ENCODE measurements at places on chromosomes 5 and 9.

DNA sequence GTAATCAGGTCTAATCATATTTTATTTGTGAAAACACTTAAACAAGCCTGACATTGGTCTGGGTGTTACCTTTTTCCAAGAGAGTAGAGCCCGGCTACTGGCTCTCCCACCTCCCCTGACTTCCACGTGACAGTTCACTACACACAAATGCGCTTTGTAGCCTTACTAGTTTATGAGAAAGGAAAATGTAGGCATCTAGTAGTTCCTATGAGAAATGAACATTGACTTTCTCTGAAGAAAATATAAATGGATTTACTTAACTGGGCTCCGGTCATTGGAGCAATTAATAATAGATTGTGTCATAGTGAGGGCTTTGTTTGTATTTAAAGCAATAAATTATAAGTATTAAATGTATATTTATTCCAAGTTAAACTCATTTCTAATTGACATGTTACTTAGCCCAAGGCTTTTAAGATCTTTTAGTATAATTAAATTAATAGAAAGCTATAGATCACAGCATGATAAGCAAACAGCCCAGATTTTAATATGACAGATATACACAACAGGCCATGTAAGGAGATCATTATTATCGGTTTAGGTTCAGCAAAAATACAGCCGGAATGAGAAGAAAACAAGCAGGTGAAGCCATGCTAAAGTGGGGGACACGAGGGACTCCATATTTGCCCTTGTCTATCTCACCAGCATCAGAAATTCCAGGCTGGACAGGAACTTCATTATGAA lies 756.5 kb upstream of the ADAMTS16 start:
- no peak for DNase-seq

- DNase-seq: no peak
These were observed 56.8 kb downstream of the IZUMO3 start for GRCh38 chr9:24488896-24489295.

DNA sequence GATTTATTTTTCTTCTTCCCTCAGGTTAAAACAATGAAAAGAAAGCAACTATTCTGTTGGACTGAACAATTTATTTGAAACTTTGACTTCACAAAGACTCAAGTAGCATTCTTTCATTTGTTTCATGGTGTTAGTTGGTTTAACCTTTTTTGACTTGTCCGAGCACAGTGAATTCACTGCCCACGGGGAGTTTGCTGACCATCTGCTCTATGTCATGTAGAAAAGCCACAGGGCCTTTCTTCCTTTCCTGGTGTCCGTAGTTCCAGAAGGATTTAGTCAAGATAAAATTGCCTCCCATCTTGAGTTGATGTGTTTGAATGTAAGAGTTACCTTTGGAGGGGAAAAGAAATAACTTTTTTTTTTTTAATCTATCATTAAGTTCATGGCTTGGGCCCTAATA lies 55.1 kb upstream of the ZNF608 start:
- no peak for DNase-seq

DNA sequence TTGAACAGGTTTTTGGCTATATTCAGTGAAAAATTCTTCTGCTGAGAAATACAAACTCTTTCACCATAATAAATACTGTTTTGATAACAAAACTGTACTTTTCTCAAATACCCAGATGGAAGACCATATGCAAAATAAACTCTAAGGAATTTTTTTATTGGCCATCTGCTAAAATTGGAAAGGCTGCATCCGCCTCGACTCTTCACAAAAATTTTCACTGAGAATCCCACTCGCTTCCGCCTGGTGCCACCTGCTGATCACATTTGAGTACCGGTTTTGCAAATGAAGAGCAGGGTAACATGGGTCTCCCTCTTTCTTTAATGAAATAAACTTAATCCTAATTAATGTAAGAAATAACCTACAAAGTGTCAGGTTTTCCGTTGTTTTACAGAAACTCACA lies 76.4 kb downstream of the TTLL11 start:
- DNase-seq: no peak

GRCh38 chr5:2750026-2750757 lies 1.3 kb downstream of the IRX2 start:
- no peak for DNase-seq

GRCh38 chr5:111083323-111083722 lies 8.8 kb upstream of the WDR36 start:
- no peak for DNase-seq

- DNase-seq: no peak
These were observed 17.2 kb downstream of the TSPAN17 start for GRCh38 chr5:176664479-176664878.

- no peak for DNase-seq
These were observed 406.7 kb downstream of the MAN2A1 start for GRCh38 chr5:110096419-110096818.

- DNase-seq: no peak
These were observed 518.1 kb upstream of the NUDT12 start for GRCh38 chr5:104080646-104081175.

- no peak for DNase-seq
These were observed 142.7 kb downstream of the MLLT3 start for GRCh38 chr9:20479419-20480155.

DNA sequence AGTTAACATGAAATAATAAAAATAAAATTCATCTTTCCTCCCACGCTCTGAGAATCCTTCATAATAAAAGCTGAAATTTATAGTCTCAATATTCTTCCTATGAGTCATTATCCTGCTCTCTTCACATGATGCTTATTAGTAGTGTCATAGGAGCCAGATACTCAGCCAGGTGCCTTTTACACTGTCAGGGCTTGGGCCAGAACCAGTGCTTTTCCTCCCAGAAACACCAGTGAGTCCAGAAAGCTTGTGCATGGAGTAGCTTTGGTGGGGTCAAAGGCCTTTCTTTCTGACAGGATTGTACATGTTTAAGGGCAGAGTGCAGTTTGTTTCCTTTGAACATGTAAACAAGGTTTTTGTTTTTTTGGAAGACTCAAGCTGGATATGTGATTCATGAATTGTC lies 6.8 kb downstream of the LSM11 start:
- no peak for DNase-seq

DNA sequence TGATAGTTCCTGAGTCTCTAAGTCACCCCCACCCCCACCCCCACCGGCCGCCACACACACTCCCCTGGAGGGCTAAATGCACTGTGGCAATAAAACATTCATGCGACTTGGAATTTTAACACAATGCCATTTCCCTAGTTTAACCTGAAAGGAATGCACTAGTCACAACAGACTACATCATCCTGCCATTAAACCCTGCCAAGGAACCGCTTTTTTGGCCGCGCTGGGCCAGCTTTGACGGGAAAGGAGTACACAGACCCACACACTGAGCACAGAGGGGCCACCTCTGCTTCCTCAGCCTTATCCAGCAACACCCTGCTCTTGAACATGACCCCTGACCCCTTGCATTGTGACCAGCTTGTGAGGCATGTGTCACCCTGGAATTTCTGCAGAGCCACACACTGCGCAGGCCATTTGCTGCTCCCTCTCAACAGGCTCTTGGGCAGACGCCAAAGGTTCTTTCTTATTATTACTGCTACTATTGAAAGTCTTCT lies 165.3 kb downstream of the BNC2 start:
- no peak for DNase-seq

GRCh38 chr9:84504360-84504759 lies 163.8 kb upstream of the SLC28A3 start:
- no peak for DNase-seq

DNA sequence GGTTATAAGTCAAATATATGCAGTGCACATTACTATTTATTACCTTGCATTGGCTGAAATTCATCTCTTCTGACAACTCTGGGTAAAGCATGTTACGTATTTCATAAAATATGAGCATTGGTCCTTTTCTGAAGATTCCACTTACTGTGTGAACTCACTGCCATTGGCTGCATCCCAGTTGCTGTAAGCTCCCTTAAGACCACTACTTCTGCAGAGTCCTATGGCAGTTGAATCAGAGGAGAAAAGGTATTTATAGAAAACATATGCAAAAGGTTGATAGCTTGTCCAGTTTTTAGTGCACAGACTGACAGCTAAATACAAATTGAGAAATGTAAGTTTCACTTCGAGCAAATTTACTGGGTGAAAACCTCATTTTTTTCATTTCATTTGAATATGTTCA lies 394.6 kb upstream of the ARRDC3 start:
- no peak for DNase-seq

- DNase-seq: no peak
These were observed 111.7 kb downstream of the GADD45G start for GRCh38 chr9:89716559-89716958.

GRCh38 chr9:2717385-2717784 lies at the start of gene KCNV2:
KCNV2 (plus strand) TSS chr9:2717510; CDS start chr9:2717740, 230 bp downstream.
- DNase-seq: no peak

GRCh38 chr9:133471551-133472276 lies 7.2 kb downstream of the SLC2A6 start:
- no peak for DNase-seq

- DNase-seq: no peak
These were observed 52.7 kb downstream of the RXRA start for GRCh38 chr9:134378901-134379338.

GRCh38 chr9:113315231-113315630 lies 12.1 kb upstream of the RNF183 start:
- DNase-seq: no peak

DNA sequence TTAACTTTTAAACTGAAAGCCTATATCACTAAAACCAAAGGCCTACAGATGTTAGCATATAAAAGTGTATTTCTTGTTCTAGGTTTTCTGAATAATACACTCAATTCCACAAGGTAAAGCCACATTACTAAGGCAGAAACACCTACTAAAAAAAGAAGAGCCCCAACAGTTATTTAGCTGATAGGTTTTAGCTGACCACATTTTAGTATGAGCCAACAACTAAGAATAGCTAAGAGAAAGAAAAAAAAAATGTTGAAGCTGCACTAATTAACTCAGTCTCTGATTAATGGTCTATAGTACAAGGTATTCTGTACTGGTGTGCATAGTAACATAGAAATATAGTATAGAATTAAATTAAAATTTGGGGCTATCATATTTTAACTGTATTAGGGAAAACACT lies 23.5 kb downstream of the ZFR start:
- DNase-seq: no peak

DNA sequence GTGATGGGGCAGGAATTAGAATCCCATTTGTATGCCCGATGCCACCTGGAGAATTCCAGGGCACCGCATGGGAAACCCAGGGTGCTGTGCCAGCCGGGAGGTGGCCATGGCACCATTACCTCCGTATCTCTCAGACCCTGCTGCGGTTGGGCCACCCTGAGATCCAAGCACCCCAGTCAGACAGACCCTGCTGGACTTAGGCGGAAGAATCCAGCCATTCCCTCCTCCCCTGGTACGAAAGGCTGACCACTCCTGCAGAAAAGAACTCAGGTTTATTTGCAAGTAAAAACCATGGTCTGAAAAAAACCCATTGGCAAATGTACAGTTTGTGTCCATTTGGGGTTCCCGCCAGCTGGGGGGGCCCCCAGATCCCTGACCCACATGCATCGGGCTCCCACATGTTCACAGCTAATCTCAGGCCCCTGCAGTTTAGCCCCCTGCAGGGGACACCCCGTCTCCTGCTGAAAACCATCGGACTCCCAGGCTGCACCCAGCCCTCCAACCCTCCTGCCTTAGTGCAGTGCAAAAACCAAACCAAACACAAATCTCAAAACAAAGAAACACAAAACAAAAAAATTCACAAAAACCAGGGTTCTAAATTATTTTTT lies 23.6 kb upstream of the SARDH start:
- no peak for DNase-seq

DNA sequence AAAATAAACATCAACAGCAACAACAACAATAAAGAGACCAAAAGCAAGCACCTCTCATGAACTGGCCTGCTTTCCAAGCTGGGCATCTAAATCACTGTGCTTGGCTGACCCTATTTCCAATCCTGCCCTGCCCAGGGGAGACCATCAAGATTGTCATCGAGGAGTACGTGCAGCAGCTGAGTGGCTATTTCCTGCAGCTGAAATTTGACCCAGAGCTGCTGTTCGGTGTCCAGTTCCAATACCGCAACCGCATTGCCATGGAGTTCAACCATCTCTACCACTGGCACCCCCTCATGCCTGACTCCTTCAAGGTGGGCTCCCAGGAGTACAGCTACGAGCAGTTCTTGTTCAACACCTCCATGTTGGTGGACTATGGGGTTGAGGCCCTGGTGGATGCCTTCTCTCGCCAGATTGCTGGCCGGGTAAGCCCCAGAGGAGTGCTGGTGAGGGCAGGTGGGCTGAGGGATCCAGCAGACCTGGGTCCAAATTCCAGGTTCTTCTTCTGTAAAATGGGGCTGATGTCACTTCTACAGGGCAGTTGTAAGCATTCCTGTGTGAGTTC lies 15.6 kb downstream of the PTGS1 start:
- DNase-seq: no peak

GRCh38 chr5:5770825-5771224 lies 348.3 kb downstream of the ICE1 start:
- DNase-seq: no peak

- DNase-seq: no peak
These were observed 315.2 kb upstream of the DMAC1 start for GRCh38 chr9:8114826-8115225.

GRCh38 chr5:150129454-150129812 lies 26.2 kb downstream of the PDGFRB start:
- no peak for DNase-seq

DNA sequence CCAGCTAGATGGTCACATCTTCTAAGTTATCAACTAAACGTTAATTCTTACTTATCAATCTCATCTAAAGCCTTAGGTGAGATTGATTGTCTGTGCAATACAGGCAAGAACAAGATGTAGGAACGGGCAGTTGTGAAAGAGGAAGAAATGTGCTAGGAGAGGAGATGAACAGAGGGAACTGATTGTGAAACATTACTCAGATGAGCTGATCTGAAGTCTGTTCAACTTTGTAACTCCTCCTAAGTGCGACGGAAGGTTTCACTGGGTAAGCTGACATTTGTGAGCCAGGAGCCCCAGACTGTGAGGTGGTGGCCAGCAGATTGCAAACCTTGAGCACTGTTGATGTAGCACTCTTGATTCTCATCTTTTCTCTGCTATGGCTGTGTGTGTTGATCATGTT lies 204.1 kb downstream of the CD180 start:
- DNase-seq: no peak

- DNase-seq: no peak
These were observed 42.9 kb downstream of the FEM1C start for GRCh38 chr5:115501464-115502210.

- DNase-seq: no peak
These were observed 44.6 kb downstream of the DMRT2 start for GRCh38 chr9:1094749-1095148.

DNA sequence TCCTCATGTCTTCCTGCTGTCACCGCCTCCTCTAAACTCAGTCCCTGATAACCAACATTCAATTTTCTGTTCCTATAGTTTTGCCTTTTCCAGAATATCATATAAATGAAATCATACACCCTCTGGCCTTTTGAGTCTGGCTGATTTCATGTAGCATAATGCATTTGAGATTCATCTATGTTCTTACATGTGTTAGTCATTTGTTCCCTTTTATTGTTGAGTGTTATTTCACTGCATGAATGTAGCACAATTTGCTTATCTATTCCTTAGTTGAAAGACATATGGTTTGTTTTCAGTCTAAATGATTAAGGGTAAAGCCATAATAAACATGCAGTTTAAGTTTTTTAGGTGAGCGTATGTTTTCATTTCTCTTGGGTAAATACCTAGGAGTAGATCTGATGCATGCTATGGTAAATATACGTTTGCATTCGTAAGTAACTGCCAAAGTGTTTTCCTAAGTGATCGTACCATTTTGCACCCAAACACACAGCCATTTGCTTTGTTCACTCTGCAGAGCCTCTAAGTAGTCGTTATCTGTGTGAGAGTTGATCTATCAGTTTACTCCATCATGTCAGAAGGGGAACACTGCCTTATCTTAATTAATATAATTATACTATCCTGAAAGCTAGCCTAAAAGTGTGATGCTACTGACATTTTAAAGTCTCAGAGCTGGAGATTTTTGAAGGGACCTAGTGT lies 460.8 kb downstream of the DMAC1 start:
- no peak for DNase-seq

Data from CD4-positive, alpha-beta T cell treated with Interleukin-6 for 4 hours (primary cell).